NCI-H524 treated with DMSO at 0.1 percent for 48 hours (cell line): ENCODE measurements at places on chromosomes 2 and 18.

- no peak for DNase-seq
These were observed 30.4 kb upstream of the MYO3B start for GRCh38 chr2:170147576-170147975.

- DNase-seq: no peak
These were observed 87.1 kb downstream of the CNTNAP5 start for GRCh38 chr2:124112206-124112605.

GRCh38 chr2:220282236-220282635 lies 654.8 kb downstream of the SLC4A3 start:
- no peak for DNase-seq

DNA sequence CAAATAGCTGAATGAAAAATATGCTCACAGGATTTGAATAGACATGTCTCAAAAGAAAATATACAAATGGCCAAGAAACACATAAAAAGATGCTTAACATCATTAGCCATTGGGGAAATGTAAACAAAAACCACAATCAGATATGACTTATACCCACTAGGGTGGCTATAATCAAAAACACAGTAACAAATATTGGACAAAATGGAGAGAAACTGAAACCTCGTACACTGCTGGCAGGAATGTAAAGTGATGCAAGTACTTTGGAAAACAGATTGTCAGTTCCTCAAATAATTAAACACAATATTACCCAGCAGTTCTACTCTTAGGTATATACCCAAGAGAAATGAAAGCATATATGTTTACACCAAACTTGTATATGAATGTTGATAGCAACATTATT lies 213.0 kb downstream of the PHLPP1 start:
- DNase-seq: no peak

- no peak for DNase-seq
These were observed 314 bp upstream of the SSB start for GRCh38 chr2:169798397-169798717.

DNA sequence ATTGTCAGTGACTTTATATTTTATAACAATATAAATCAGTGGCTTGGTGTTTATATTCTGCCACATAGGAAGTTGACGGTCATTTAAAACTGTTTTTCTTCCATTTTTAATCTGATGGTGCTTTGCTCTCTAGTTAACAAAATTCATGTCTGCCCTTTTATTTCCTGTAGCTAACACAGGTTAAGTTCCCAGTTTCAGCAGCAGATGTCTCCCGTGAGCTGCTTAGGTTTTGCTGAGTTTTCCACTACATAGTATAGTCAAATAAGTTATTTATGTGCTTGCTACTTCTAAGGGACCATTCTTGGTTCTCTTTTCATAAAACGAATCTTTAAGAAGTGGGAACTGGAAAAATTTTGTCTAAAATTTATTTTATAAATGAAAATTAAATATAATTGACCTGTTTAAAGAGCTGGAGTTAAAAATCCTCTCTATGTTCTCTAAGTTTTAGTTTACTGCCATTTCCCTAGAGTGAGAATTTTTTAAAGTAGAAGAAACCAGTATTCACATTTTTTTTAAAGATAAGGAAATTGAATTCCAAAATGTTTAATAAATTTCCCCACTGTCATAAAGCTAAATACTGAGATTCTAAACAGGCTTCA lies 20.6 kb downstream of the HTR2B start:
- no peak for DNase-seq

- no peak for DNase-seq
These were observed 33.5 kb downstream of the LOXHD1 start for GRCh38 chr18:46623541-46623940.

GRCh38 chr2:42125841-42126594 lies 43.1 kb upstream of the EML4 start:
- DNase-seq: no peak

- peak; percentile 59 for DNase-seq
These were observed 55.2 kb upstream of the COBLL1 start for GRCh38 chr2:164896634-164897355.

DNA sequence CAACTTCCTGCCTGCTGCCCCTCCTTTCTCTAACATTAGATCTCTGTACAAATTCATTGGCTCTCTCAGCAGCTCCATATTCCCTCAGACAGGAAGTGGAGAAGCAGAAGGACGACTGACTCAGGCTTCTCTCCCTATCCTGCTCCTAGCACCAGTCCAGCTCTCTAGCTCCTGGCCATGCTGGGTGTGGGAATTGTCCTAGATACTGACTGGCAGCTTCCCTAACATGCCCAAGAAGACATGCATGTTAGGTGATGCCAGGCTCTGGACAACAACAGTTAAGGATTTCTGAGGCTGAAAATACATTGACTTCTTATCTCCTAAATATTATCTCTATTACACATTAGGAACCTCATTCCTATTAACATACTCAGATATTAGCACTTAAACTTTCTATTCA lies 292.9 kb downstream of the IKZF2 start:
- no peak for DNase-seq

DNA sequence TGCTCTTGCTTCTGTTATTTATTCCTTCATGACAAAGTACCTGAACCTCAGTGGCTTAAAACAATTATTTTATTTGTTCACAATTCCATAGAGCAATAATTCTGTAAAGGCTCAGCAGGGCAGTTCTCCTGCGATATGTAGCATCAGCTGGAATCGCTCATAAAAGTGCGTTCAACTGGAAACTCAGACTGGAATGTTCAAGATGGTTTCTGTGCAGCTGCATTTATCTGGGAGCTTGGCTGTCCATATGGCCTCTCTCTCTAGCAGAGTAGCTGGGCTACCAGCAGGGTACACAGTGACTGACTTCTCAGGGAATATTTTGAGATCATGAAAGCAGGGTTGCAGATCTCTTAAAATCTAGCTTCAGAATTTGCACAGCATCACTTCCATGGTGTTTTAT lies 13.5 kb downstream of the CCDC121 start:
- DNase-seq: no peak

DNA sequence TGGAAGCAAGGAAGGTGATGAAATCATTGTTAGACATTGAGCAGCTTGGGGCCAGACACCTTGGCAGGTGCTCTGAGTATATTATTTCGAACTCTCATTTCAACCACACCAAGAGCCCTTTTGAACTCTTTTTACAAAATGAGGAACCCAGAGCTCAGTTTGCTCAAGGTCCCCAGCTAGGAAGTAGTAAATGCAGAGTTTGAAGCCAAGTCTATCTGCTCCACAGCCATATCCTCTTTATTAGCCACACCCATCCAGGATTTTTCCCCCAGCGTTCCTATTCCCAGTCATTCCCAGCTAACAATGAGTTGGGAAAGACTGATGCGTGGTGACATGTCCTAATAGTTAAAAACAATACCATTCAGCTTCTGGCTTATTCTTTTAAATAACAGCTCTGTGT lies 40.2 kb downstream of the SEMA4F start:
- DNase-seq: no peak

DNA sequence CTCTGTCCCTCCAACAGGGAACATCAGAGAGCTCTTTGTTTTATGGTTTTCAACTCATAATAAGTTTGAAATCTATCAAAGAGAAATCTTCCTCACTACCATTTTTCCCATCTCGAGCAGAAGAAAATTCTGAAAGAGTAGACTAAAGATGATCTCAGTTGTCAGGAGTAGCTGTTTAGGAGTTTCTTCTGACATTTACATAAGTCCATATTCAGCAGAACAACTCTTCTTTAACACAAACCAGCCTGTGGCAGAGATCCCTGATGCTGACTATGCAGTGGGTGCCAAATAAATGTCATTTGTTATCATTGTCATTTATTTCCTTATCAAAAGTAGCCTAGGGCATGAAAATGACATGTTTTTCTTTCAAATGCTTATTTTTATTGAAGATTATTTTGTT lies 380.7 kb downstream of the MBD2 start:
- DNase-seq: no peak

GRCh38 chr2:109200616-109201464 lies 71.8 kb downstream of the SH3RF3 start:
- DNase-seq: no peak

- no peak for DNase-seq
These were observed 2.0 kb downstream of the AGPS start for GRCh38 chr2:177394594-177394973.

DNA sequence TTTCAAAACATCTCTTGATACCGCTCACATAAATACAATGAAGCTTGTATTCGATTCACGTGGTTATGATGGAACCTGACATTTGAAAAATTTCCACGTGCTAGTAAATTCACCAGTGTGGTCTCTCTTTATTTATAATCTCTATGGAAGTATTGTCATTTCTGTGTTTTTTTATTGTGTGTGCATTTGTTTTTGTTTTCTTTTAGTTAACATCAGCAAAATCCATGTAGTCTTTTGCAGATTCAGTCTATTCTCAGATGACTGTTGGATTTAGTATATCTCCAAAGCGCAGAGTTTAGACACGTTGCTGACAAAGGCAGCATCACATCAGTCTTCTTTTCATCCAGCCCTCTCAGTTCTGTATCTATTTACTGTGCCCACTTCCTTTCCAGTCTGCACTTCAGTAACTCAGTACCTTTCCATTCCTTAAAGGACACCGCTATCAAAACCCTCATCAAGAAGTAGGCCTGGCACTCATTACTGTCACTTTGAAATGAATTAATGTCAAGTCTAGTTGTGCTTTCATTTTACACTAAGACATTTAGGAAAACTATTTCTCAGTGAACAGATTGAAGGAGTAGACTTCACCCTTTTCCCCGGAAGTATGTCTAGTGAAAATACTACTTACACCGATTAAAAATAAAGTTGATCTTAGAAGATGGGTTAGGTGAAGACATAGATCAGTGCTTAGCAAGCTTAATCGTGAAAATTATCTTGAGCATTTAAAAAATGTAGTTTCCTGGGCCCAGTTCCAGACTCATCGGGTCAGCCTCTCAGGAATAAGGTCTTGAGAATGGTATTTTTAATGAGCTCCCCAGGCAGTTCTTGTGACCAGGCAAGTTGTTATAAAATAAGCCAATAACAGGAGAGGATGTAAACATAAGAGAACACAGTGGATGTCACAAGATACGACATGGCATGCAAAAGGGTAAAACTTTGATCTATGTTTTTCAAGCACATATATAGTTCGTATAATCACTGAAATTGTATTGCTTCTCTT lies 506.8 kb upstream of the ZEB2 start:
- no peak for DNase-seq

DNA sequence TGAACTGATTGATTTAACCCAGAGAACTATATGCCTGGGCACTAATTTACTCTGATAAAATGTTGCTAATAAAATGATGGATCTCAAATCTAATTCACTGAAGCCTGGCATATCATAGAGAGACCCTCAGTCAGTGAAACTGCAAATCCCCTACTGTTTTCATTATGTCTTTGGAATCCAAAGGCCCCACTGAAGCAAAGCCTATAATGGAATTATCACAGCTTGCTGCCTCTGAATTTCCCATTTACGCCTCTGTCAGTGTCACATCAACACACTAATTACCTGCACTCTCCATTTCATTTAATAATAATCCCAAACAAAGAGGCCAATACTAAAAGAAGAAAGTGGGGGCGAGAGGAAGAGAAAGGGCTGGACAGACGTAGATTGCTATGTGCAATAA lies 470.9 kb downstream of the MBD2 start:
- DNase-seq: no peak

DNA sequence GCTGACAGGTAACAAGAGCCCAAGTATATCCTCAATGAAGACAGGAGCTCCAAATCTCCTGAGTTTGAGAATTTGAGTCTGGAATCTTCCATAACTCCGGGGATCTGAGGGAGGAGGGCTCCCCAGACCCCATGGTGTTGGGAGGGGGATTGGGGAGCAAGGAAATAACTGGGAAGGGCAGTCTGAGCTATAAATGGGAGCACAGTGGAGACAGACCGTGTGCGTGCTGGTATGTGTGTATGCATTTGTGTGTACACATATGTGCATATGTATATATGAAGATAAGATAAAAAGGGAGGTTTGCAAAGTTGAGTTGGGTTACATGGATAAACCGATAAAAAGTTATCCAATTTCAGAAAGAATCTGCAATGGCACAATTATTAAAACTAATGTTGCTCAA lies 2.3 kb downstream of the APCDD1 start:
- no peak for DNase-seq

DNA sequence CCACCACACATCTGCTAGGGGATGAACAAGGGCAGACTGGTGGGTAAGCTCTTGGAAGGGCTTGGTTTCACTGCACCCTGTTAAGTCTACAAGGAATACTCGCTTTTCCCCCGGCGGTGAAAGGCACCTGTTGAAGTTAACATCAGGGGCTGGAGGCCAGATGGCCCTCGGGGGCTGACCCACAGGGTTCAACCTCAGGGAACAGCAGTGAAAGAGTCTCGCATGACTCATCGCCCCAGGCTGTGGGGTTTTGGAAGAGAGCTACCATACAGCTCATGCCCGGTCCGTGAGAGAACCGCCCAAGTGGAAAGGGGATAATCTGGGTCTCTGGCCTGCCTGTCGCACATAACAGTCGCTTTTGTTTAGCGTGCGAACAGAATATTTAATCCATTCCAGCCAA lies 748.0 kb downstream of the DPP10 start:
- DNase-seq: peak; percentile 56

- DNase-seq: peak; percentile 66
These were observed 15.3 kb downstream of the MTX2 start for GRCh38 chr2:176284461-176285049.

DNA sequence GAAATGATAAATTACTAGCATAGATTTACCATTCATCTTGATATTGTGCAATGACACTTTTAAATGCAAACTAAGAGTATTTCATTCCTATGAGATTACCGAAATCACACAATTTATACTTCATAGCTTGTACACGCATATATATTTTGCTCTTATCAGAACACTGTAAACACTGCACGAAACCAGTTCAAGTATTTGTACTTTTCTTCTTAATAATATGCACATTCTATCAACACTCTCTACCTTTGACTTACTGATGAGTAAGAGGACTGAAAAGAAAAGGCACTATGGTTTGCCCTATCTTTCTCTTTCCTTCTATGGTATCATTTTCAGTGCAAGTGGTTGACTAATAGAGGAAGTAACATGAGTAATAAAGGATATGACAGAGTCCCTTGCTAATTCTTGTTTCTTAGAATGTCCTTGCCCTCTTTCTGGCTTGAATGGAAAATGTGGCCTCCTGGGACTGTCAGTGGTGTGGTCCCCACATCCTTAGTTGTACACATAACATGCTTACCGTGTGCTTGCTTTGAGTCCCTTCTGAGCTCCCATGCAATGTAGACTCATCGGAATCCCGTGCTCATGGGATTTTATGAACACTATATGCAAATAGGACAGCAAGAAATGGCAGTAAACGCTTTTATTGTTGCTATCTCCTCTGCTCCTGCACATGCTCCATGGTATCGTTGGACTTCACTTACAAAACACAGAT lies 363.5 kb upstream of the TNP1 start:
- no peak for DNase-seq

DNA sequence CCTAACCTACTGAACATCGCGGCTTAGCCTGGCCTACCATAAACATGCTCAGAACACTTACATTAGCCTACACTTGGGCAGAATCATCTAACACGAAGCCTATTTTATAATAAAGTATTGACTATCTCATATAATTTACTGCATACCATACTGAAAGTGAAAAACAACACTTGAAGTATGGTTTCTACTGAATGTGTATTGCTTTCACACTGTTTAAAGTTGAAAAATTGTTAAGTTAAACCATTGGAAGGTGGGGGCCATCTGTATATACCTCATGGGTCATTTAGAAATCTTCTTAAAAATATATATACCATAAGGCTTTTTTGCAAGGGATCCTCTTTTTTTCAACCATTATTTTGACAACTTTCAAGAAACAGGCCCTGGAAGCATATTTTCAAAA lies 16.5 kb downstream of the RNF149 start:
- DNase-seq: no peak

GRCh38 chr2:31812051-31812798 lies 198.6 kb downstream of the MEMO1 start:
- no peak for DNase-seq
